CD4-positive, alpha-beta T cell treated with Interleukin-1 beta for 1 hour (primary cell): ENCODE measurements at places on chromosomes 7 and 10.

DNA sequence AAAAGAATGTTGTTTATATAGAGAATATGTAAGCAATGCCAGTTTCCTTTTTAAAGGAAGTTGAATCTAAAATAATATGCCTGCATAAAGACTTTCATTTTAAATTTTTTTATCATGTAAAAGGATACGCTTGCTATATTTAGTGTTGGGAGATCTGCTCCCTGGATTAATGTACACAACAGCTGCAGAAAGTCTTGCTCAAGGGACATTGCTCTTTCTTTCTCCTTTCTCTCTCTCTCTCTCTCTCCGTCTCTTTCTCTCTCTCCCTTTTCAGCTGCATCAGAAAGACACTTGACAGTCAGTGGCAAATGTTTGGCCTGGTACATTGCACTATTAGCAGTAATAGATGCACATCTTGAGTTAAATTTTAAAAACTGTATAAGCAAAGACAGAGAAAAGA is 739 bp downstream of the MYPN start:
- no peak for DNase-seq

GRCh38 chr10:73771722-73772280 is 10.0 kb upstream of the CHCHD1 start:
- peak; percentile 83 for DNase-seq

DNA sequence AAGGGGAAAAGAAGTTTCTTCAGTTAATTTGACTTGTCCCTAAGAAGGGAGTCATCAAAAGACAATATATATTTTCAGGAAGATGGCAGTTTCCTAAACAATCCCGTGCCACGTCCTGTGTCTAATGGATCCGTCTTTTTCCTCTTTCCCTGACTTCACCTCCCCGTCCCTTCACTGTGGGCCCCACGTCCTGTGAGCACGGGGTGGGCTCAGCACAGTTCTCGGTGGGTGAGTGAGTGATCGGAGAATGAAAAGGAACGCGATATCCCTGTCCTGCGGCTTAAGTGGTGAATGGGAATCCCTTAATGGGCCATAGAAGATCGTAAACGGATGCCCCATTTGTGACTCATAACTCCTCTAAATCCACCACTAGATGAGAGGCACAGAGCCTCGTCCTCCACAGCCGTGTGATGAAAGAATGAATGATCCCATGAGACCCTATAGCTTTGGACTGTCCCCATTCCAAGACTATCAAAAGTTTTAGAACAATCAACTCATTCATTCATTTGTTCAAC is 63.5 kb upstream of the PITRM1 start:
- DNase-seq: no peak

- DNase-seq: no peak
Measured at GRCh38 chr10:131250454-131251145, 60.9 kb downstream of the TCERG1L start.

DNA sequence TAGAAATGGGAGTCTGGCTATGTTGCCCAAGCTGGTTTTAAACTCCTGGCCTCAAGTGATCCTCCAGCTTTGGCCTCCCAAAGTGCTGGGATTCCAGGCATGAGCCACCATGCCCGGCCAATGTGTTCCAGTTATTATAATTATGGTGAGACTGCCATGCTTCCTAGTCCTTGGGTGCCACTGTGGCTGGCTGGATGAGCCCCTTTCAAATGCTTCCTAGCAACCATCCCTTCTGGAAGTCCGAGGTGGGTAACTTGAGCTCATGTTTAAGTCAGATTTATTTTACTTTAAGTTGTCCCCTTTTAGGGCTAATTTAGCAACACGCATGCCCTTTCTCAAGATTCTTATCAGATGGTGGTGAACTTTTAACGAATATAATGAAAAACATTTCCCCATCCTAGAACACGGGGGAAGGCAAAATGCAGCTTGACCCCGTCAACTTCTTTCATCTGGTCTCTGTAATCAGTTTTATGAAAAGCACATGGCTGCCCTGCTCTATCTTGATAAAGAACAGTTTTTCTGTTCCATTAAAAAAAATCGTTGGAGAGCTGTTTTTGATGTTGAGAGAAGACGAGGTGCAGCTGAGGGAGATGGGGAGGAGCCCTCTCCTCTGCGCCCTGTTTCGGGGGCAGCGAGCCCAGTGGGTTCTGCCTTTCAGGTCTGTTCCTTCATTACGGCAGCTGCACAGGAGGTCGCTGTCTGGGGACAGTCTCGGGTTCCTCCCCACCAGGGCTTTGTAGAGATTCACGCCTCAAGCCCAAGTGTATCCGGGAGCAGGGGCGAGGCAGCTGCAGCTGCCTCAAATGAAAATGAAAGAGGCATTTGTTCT is 61.0 kb upstream of the MKI67 start:
- peak; percentile 36 for DNase-seq

DNA sequence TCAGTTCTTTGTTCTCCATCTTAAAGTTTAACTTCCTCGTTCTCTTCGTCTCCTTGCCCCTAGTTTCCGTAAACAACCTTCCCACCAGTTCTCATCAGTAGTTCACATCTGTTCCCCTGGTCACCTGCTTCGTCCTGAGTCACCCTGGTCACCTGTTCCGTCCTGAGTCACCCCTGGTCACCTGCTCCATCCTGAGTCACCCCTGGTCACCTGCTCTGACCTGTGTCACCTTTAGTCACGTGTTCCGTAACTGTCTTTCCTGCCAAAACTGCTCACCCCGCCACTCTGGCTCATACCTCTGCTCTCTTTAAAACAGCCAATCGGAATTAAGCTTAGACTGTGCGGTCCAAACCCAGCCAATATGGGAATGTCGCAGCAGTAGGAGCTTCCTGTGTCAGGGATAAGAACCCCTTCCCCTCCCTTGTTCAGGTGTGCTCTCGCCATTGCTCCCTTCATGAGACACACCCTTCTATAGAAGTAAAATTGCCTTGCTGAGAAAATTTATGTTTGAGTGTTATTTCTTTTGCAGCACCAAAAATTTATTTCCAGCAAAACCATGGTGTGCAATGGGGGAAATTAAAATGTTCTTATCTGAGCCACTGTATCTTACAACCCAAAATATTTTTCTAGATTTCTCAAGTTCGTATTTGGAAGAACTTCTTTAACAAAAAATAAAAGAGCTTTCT is 112.2 kb downstream of the VIM start:
- no peak for DNase-seq
